ENCODE measurements at places on chromosomes 7 and 10.

- DNase-seq, result no peak
Observed at GRCh38 chr7:98810153-98810802, 59.5 kb downstream of the TMEM130 start.

DNA sequence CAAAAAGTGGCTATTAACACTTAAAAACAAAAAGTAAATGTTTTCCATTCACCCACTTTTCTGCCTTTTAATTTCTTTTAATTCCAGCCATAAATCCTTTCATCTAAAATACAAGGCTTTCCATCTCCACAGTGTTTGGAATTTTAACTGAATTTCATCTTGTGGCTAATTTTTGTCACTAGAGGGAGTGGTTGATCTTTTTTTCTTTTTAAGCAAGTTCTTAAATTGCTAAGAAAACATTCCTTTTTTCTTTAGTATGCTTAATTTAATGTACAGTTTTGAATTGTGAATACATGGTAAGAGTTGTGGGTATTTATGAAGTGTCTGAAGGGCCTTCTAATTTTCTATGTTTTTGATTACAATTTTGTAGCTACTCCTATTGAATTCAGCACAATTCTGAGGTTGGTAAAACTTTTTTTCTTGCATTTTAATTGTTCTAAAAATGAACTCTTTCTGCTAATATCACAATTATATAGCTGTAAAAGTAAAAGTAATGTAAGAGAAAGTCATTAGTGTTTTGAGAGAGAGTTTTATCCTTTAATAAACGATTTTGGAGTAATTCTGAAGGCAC is 54.9 kb upstream of the ANK3 start:
- DNase-seq, result no peak

GRCh38 chr7:4133491-4134044 is 548.5 kb upstream of the FOXK1 start:
- no peak for DNase-seq

- DNase-seq, result no peak
Observed at GRCh38 chr10:5364374-5364773, 392 bp upstream of the UCN3 start.

DNA sequence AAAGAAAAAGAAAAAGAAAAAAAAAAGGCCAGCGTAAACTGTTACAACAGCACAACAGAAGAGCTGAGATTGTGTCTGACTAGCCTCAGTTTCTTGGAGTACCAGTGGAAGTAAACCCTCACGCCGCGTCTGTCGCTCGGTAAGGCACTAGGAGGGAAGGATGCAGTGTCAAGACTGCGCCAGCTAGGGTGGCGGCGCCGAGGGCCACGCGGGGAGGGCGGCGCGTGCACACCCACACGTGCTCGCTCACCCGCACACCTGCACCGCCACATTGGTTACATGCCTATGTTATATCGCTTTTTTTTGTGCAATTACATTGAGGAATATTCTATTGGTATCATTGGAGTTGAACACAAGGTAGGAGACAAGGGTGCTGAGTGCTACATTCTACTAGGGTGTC is 48.2 kb downstream of the CLEC2L start:
- no peak for DNase-seq

Data from head of caudate nucleus (tissue), 42 donors.